NCI-H2081 treated with DMSO at 0.1 percent for 48 hours (cell line): ENCODE measurements at places on chromosomes 12 and 14.

- DNase-seq: no peak
Measured at GRCh38 chr12:105322070-105322469, 8.4 kb upstream of the C12orf75 start.

DNA sequence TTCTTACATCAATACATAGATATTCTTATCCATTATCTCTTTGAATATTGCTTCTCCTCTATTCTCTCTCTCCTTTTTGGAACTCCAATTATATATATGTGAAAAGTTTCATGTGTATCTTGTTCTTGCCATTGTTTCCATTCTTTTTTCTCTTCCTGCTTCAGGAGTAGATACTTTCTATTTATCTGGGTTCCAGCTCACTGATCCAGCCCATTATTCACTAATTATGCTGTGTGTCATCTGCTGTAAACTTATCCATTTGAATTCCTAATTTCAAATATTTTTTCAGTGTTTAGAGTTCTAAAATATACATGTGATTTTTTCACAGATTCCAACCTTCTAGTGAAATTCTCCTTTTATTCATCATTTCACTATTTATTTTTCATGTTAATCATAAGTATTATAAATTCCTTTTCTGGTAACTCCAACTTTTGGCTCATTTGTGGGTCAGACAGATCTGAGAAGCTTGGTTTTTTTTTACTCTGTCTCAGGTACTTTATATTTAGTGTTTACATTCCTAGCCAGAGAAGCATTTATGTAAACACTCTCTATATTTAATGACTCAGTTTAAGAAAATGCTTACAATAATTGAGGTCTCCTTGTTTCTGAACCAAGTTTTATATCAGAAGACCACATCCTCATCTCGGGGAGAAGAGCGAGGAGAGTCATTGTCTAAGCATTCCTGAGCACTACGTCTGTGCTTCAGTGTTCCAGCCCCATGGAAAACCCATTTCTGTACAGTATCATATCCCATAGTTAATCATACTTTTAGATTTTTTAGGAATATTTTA is 15.9 kb upstream of the AMIGO2 start:
- no peak for DNase-seq

GRCh38 chr12:62127516-62127915 is 132.7 kb upstream of the USP15 start:
- no peak for DNase-seq

DNA sequence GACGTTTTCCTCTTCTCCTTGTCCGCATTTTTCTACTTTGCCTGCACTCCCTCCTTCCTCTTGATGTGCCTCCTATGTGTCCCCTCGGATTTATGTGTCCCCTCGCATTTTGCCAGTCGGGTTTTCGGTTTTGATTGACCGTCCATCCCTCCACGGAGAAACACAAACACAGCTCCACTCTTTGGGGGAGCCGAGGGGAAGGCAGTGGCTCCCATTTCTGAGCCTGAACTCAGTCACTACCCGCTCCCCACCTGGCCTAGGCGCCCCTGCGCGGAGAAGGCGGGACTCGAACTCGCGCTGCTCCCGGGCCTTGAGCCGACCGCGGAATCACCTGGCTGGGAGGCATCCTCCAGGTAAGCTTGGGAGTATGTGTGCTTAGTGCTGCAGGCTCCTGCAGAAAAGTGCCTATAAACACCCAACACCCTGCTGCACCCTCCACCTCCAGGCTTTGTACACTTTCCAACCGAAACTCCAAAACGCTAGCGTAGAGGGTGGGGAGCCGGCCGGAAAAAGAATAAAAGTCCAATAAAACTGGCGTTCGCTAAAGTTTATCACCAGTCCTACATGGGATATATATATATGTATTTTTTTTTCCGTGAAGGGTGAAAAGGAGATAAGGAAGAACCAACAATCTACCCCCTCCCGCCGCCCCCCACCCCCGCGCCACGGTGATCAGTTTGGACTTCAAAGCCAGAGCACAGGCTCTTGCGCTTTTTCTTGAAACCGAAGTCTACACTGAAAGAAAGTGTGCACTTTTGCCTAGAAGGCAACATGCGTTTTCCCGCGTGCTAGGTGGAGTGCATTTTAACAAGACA is 3.3 kb upstream of the CCND2 start:
- DNase-seq: no peak

DNA sequence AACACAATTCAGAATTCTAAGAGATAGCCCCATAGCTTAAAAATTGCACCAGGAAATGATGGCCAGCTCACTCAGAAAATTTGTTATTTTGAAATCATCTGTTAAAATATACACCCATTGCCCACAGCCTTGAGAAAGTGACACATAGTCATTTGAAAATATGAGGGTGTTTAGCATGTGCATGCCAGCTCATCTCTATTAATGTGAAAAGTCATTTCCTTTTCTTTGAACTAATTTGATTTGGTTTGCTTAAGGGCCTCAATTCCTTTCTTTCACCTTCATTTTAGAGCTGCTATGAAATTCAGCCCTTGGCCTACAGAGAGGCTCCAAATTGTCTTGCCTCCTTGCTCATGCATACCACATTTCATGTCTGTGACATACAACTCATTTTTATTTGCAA is 241.4 kb downstream of the PHLDA1 start:
- no peak for DNase-seq

GRCh38 chr12:113467502-113468364 is 3.9 kb downstream of the LHX5 start:
- no peak for DNase-seq

GRCh38 chr14:93009471-93010129 is 86.7 kb downstream of the CHGA start:
- no peak for DNase-seq

- DNase-seq: no peak
Measured at GRCh38 chr14:58861586-58861985, 223.8 kb downstream of the DACT1 start.

DNA sequence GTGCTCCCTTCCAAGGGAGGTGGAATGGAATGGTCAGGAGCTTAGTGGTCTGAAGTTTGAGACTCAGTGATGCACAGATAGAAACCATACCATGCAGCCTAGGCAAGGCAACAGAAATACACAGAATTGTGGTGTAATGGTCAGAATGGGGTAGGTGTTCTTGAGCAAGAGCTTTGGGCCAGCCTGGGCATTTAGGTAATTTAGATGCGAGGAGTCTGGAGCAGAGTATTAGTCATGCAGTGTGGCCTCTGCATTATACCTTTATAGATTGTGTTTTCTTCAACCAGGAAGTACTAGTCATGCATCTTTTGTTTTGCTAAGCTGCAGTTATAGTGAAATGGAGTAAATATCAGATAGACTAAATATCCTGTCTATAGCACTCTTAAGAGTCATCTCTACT is 118.3 kb downstream of the DAAM1 start:
- no peak for DNase-seq

GRCh38 chr12:87920139-87920538 is 109.1 kb downstream of the C12orf50 start:
- DNase-seq: no peak

- DNase-seq: no peak
Measured at GRCh38 chr12:15556411-15557102, 232.6 kb downstream of the EPS8 start.

DNA sequence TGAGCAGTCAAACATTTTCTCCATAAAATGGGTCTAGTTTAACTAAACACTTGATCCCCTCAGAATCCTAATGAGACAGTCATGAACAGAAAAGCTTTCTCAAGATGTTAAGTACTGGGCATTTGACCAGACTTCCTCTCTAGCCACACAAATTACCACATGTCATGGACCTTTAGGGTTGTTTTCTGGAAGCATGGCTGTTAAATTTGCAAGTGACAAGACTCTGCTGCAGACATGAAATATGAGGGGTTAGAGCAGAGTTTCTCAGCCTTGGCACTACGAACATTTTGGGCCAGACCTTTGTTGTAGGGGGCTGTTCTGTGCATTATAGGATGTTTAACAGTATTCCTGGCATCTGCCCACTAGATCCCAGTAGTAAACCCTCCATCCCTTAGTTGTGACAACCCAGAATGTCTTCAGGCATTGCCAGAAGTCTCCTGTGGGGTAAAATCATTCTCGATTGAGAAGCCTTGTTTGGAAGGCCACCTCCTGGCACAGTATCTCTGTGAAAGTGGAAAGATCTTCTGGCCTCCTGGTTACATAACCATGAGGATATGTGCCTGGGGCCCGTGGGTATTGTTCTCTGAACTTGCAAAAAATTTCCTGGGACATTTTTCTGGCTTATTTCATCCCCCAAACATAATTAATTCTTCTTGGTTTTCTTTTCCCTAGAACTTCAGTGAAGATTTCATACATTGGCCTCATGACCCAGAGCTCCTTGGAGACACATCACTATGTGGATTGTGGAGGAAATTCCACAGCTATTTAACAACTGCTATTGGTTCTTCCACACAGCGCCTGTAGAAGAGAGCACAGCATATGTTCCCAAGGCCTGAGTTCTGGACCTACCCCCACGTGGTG is 4.3 kb downstream of the TMEM106C start:
- no peak for DNase-seq

DNA sequence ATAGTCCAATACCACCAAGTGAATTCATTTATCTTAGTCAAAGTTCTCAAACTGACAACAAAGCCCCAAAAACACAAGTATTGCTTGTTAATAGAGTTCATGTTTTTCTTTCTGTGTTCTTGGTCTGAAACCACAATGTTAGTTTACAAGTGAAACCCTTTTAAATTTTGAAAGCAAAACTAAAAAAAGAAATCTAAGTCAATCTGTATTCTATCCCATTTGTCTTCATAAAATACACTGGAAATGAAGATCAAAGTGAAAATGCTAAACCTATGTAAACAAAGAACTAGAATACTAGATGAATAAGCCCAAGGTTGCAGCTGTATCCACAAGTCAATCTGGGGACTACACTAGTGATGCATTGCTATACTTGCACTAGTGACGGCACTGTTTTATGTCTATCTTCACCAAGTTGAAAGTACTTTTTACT is 10.4 kb downstream of the MAP4K5 start:
- DNase-seq: no peak

- no peak for DNase-seq
Measured at GRCh38 chr12:84599539-84599938, 313.1 kb downstream of the SLC6A15 start.

- no peak for DNase-seq
Measured at GRCh38 chr12:3168223-3169221, 91.3 kb downstream of the TSPAN9 start.

DNA sequence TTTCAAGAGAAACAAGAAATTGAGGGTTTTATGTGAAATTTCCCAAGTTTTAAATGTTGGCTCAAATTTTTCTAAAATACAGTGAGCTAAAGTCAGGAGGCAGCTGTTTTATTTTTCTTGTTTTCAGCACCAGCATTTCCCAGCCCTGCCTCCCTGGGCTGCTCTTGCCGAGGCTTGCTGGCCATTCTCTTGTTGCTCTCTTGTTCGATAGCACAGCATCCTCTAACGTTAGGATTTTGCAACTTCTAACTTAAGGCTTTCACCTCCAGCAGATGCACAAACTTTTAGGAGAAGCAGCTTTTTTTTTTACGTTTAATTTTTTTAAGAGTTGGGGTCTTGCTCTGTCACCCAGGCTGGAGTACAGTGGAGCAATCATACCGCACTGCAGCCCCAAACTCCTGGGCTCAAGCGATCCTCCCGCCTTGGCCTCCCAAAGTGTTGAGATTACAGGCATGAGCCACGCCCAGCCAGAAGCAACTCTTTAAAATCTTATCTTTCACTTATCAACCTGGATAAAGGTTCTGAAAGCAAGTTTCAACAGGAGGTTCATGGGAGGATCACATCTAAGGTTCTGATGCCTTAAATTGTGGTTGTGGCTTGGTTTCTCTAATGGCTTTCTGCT is 40.2 kb downstream of the B4GALNT3 start:
- no peak for DNase-seq

GRCh38 chr12:21788089-21788983 is 13.8 kb upstream of the KCNJ8 start:
- DNase-seq: no peak

DNA sequence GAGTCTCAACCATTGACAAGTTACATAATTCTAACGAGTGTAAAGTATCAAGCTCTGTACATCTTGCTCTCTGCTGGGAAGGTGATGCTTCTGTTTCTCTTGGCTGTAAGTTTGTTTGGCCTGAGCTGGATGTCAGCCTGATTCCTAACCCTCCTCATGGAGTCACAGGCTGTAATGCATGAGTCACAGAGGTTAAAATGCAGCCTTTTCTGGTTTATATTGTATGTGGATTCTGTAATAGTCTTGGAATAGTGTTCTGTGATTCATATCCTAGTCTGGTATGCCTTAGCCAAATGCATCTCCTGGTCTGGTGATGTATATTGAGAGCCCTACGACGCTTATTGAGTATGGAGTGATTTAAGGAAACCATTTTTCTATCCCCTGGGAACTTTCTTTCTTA is 104.5 kb upstream of the FRMD6 start:
- DNase-seq: no peak

GRCh38 chr12:2319737-2320506 is 267.1 kb downstream of the CACNA1C start:
- no peak for DNase-seq

DNA sequence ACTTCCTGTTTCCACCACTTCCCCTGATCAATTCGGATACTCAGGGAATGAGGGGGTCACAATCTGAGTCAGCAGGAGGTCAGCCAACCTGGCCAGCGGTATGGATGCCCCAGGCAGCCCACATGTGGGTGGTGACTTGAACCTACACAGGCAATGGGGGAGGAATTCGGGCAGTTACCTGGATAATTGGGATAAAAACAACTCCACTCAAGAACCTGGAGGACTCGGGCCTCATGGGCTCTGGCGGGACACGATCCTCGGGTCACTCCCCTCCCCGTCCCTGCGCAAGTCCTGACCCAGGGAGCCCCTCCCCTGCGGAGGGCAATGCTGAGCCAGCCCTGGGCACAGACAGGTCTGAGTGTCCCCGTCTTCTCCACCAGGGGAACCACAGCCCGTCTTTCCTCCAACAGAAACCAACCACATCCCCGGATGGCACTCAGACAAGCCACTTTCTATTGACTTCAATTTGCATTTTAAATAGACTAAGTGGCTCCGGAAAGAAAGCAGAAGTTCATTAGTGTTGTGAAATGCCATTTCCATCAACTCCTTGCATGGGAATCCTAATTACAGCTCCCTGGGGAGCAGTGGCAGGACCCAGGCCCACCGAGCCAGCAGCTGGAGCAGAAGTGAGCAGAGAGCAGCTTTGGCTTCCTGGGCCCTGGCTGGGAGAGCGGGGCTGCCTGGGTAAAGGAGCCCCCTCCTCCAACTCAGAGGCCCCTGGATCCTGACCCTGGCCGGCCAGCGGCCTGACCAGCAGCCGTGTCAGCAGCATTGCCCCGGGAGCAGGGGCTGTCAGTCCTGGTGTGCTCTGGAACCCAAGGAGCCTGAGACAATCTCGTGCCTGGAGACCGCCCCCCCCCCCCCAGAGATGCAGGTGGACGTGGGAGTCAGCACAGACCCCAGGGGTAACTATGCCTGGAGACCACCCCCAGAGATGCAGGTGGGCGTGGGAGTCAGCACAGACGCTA is 374.1 kb downstream of the ADGRD1 start:
- no peak for DNase-seq

DNA sequence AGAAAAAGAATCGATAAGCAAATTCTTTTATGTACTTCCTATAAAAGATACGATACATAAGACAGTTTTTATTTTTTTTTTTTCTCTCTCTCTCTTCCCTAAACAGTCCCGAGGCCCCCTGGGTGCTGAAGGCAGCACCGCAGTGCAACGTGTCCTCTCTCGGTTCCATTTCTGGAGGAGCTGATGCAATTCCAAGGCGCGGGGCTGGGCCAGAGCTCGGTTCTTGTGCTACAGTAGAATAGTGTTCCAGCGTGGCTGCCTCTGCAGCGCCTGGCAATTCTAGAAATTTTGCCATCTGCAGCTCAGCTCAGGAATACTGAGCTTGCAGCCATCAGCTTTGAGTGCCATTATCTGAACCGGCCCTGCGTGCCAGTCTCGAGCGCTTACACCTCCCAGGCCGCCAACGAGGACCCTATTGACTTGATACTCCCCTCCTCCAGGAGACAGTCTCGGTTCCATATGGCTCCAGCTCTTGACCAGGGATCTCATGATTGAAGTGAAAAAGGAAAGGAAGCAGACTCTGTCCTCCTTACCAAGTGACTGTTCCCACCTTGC is 630 bp downstream of the ALDH1L2 start:
- DNase-seq: no peak
